ENCODE measurements at places on chromosomes 3 and 15.

GRCh38 chr15:100335335-100335999, 6.3 kb downstream of the ADAMTS17 start:
- no peak for DNase-seq

DNA sequence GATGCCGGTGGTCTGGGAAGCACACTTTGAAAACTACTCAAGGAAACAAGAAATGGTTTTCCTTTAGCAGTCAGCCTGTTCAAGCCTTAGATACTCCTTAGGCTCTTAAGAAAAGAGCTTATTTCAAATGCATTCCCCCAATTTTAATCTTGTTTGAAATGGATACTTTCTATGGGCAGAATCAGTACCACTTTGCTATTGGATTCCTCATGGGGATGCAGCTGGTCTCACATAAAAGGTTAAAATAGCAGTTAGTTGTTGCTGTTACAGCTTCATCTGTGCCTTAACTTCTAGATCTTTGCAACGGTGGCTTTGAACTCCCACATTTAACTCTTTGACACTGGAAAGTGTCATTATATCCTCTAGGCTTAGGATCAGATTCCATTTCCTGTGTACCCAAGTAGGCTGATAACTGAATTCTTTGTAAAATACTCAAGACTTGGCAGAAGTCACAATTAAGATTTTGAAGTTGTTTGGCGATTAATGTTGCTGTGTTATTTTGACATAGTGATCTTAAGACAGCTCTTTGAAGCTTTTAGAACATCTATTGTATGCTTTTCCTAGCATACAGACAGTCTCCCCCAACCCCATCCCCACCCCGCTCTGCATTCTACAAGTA, 2.2 kb downstream of the THBS1 start:
- DNase-seq, result no peak

- DNase-seq, result peak; percentile 79
Observed at GRCh38 chr3:155065537-155065936, 14.6 kb upstream of the MME start.

- no peak for DNase-seq
Observed at GRCh38 chr15:98076021-98076816, 115.7 kb downstream of the ARRDC4 start.

GRCh38 chr3:136022529-136023263, 57.2 kb downstream of the PPP2R3A start:
- no peak for DNase-seq

GRCh38 chr3:122560680-122561079, 3.4 kb downstream of the PARP9 start:
- DNase-seq, result peak; percentile 79

- DNase-seq, result no peak
Observed at GRCh38 chr3:52222319-52223221, 2.9 kb downstream of the TLR9 start.

DNA sequence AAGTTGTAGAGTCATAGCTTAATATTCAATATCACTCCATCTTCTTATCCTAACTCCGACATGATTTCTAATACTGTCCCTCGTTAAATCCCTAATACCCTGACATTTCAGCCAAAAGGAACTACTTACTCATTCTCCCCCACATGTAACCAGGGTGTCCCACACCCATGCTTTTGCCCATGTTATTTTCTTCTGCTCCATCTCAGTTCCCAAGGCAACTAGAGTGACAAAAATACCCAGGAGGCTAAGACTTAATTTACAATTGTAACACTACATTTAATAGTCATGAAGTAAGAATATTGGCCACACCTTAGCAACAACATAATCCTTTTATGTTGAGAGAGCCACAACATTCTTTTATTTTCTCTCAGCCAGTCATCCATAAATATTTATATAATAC, 248.5 kb upstream of the TGFBR2 start:
- no peak for DNase-seq

DNA sequence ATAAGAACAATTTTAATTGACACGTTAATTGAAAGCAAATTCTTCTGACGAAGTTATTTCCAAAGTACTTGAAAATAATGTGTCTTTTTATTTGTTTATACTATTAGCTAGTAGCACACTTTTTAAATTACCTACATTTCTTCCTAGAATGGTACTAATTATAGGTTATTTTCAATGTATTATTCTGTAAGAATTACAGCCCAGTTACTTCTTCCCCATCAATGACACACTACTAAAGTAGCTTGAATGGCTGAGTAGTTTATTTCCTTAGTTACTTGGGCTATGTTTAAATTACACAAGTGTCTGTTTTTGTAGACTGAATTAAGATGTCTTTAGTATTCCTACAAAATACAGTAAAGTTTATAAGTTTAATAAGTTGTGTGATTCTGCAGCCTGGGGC, 217.6 kb upstream of the IL12A start:
- DNase-seq, result no peak
